ENCODE measurements at places on chromosomes 7 and 10.

DNA sequence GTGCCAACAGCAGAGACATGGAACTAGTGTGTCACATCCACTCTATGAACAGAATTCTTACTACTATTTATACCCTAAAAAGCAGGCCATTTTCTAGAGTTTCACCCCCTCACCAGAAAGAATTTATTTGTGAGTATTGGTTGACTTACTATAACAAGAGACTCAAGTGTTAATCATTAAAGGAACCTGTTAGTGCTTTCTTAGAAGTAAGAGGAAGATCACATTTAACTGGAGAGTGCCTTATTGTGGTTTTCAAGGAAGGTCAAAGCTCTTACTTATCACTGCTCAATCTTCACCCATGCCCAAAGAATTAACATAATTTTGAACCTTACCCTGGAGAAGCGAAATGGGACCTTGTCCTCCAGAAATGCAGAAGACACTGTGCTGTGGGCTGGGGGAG, 169.3 kb upstream of the PRSS1 start:
- DNase-seq: no peak

DNA sequence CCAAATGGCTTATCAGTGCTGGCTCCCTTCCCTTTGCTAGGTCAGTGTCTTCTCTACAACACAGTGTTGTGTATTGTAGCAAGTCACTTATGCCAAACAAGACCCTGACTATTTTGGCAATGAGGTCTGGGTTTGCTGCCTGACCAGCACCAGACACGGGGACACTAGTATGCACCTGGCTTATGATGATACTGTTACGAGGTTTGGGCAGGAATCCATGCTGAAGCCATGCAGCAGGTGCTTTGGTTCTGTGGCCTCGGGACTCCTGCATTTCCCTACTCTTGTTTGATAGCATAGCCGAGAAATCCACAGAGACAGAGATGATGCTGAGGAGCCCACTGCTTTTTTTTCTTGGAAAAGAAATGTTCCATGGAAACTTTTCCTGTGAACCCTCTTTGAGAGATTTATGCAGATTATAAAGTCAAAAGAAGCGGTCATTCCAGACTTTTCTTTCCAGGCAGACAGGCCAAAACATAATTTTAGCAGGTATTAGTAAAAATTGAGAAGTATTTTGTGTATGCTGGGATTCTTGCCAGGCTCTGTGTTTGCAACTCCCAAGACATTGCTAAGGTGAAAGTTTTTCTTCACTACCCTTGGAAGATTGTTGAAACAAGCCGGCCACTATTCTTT, 291.1 kb downstream of the BBS9 start:
- DNase-seq: no peak

- DNase-seq: no peak
Observed at GRCh38 chr10:54402576-54402975, 398.5 kb downstream of the PCDH15 start.

- DNase-seq: no peak
Observed at GRCh38 chr7:3607847-3608246, 306.8 kb downstream of the SDK1 start.

DNA sequence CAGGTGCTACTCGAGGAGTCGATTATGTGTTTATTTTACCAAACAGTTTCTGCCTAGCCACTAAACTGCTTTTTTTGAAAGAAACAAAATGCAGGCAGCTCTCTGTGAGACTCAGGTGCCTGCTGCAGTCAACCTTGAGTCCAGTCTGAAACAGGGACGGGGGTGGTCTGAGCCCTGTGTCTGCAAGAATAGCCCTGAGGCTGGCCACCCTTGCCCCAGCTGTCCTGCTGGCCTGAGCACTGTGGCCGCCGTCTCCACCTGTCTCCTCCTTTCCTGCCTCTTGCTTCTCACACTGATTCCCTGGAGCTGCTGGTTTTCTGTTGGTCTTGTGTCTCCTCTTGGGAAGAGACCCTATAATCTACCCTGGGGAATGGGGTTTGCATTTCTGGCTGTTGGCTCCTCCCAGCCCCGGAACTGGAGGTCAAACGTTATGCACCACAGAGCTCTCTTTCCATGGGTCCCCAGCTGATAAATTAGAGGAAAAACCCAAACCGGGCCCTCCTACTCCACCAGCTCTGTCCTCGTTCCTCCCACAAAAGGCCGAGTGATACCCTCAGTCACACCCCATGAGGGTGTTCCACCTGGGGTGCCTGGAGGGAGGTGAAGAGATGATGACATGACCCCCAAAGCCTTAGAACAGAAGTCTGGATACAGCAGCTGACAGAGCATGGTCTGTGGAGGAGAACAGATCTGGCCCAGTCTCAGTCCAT, 15.0 kb upstream of the SLC18A3 start:
- no peak for DNase-seq

DNA sequence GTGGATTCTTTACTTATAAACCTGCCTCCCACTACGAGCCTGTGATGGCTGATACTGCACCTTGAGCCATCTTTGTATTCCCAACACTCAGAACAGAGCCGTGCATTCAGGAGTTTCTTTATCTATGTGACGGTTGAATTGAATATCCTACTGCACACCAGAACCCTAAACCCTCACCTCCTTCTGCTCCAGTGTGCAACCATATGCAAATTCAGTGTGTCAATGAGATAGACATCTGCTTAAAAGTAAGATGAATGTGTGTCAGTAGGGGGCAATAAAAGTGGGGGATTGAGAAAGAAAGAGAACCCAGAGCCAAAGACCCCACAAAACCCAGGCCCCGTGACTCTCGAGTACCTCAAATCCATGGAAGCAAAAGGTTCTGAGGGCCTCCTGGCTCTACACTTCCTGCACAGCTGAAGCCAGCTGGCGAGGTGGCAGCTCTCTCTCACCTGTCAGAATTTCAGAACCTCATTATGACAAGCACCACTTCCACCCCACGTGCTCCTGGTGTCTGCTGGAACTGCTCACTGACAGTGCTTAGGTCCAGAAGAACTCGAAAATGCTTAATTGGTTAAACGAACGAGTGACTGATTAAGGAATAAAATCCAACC, 143.3 kb upstream of the GPR26 start:
- DNase-seq: no peak

DNA sequence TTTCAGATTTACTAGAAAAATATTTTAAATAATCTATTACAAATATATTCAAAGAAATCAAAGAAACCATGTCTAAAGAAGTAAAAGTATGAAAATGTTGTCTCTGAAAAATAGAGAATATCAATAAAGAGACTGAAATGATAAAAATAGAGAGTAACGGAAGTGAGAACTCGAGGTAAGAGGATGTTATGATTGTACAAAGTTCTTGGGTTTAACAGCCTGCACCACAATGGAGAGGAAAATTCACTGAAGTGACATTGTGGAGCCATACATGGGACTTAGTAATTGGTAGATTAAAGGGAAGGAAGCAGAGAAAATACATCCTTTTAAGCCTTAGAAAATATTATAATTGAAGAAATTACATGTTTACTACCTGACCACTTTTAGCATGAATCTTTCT, 77.9 kb downstream of the THSD7A start:
- DNase-seq: no peak

DNA sequence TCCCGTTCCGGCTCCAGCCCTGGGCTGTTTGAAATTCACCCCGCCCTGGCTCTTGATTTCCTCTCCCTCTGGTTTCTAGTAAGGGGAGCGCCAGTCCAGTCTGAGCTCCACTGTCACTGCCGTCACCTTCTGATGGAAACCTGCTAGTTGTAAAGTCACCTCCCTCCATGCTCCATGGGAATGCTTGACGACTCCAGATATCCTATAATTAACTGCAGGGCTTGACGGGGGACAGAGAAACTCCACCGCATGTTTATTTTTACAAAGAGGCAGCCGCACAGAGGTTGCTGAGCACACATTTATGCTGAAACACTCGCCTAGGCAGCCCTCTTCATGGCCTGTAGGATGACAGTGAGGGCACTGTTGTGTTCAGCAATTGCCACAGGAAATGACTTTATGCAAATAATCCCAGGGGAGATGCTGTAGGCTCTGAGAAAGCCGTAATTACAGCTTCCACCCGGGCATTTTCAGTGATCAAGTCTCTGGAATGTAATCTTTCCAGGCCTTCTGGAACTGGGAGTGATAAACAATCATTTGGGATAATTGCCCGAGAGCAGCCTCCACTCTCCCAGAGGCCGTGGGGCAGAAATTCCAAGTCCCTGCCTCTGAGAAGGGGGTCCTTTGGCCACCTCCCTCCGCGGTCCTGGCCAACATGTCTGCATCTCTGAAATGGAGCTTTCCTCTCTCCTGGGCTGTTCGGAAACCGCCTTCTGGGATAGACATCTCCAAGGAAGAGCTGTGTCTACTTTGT, 300.5 kb downstream of the KLF6 start:
- no peak for DNase-seq

- no peak for DNase-seq
Observed at GRCh38 chr7:84231157-84231556, 36.6 kb upstream of the SEMA3A start.

DNA sequence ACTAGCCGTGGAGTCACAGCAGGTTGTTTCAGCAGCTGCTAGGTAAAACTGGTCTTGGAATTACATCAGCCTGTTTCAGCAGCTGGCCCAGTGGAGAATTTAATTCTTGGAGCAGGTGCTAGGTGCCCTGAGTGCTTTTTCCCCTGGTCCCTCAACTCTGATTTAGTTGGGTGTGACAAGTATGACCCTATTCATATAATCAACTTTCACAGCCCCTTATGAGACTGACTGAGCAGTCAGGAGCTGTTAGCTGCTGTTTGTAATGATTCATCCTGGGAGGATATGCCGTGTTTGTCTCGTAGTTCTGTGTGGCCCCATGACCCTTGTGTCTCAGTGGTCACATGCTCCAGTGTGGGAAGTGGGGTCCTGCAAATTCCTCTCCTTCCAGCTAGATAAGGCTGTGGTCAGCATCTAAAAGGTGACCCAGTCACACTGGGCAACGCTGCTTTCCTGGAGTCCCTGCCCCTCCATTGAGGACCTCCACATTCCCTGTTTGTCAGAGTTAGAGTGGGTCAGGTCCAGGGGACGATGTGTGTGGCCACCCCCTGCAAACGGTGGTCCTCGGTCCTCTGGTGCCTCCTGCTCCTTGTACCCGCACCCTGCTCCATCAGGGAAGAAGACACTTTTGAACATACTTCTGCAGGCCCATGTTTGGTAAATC, 28.3 kb downstream of the TBATA start:
- DNase-seq: no peak

DNA sequence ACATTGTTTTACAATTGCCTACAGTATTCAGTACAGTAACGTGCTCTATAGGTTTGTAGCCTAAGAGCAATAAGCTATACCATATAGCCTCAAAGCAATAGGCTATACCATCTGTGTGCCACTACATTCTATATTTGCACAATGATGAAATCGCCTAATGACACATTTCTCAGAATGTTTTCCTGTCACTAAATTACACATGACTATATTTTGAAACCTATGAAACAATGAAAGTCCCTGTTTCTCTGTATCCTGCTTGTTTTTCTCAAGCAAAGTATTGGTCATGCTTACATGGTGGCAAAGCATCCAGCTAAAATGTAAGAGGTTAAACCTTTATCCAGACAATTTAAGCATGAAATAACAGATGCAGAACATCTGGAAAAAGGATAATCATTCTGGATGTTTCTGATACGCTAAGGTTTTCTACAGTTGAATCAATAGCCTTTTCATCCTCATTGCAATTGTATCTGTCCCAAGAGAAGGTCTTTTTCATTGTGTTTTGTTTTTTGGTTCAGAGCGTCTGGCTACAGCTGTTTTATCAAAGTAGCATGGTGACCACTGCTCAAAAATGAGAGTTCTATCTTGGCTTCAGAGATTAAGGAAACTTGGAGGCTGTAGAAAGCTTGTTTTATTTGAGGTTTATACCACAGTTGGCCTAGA, 81.7 kb downstream of the CSTF2T start:
- no peak for DNase-seq

GRCh38 chr10:82020999-82021398, 146.0 kb downstream of the NRG3 start:
- DNase-seq: no peak

GRCh38 chr7:151389096-151389767, 20.6 kb downstream of the WDR86 start:
- DNase-seq: no peak

Data from tibial nerve (tissue), 4 donors.